ENCODE measurements at places on chromosomes 4 and X. TPM values are rescaled to one million over a fixed set of nuclear protein-coding genes. Genes with fewer than 3 reads are reported as not detected.

SPANXN4 gene
- not detected for total RNA-seq

SLC6A14 gene
- not detected for total RNA-seq

GRCh38 chrX:44241546-44241945 is 101.9 kb downstream of the EFHC2 start:
- no peak overlapping the region for H3K27ac ChIP-seq
- no peak overlapping the region for H3K4me3 ChIP-seq
- no peaks in the 10 kb centered on the region for H3K4me1 ChIP-seq

DNA sequence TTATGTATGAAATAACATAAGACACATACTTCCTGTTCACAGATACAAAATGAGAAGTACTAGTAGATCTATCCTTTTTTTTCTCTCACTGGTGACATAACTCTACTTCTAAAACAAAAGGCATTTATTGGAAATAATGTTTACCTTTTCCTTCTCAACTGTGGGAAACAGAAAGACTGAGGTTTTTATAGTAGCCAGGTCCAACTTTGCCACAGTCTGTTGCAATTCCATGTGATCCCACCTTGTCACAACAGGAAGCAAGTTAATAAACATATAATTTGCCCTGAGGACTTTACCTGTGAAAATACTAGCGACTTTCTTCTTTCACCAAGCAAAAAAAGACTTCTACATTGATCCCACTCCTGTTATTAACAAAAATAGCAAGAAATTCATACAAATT is 475.8 kb downstream of the PDGFC start:
- no peak for DNase-seq
- H3K36me3 ChIP-seq = no peaks in the 10 kb centered on the region
- H3K4me3 ChIP-seq = no peak overlapping the region
- H3K4me1 ChIP-seq = no peaks in the 10 kb centered on the region
- no peaks in the 10 kb centered on the region for H3K27me3 ChIP-seq

GRCh38 chr4:146202665-146203064 is 11.7 kb upstream of the REELD1 start:
- DNase-seq = no peak
- H3K27ac ChIP-seq = no peak overlapping the region
- H3K36me3 ChIP-seq = no peaks in the 10 kb centered on the region
- H3K27me3 ChIP-seq = no peaks in the 10 kb centered on the region
- no peaks in the 10 kb centered on the region for H3K4me1 ChIP-seq

GRCh38 chr4:22688236-22688635 is 4.5 kb upstream of the GBA3 start:
- H3K36me3 ChIP-seq = no peaks in the 10 kb centered on the region
- no peaks in the 10 kb centered on the region for H3K27me3 ChIP-seq
- no peak overlapping the region for H3K4me3 ChIP-seq
- DNase-seq = no peak
- no peak overlapping the region for H3K27ac ChIP-seq
- no peaks in the 10 kb centered on the region for H3K4me1 ChIP-seq

GRCh38 chrX:13440176-13440575 is 120.3 kb upstream of the ATXN3L start:
- no peak overlapping the region for H3K4me3 ChIP-seq
- no peaks in the 10 kb centered on the region for H3K4me1 ChIP-seq
- peaks cover 4% of the 10 kb centered on the region for H3K27me3 ChIP-seq
- DNase-seq = peak; percentile 13

Measured in kidney (tissue), 22 donors.